NCI-H1092 (cell line): ENCODE measurements at places on chromosomes 7 and 10.

DNA sequence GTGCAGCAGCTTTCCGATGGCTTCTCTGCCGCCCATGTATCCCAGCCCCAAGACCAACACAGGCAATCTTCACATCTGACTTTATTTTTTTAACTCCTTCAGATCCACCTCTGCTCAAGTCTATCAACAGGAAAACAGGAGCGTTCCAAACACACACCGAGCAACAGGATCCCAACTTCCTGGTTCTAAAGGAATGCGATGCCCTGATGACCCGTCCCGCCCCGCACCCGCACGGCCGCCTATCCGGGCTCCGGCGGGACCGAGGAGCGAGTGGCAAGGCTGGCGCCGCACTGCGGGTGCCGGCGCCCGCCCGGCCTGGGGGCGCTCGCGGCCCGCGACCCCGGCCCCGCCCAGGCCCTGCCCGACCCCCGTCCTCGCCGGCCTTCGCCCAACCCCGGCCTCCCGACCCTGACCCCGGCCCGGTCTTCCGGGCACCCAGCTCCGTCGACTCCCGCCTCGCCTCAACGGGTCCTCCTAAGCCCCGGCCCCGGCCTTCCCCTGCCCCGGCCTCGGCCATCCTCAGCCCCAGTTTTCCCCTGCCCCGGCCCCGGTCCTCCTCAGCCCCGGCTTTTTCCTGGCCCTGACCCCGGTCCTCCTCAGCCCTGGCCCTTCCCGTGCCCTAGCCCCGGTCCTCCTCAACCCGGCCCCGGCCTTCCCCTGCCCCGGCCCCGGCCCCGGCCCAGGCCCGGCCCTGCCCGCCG lies 730 bp downstream of the LARP4B start:
- DNase-seq: no peak

DNA sequence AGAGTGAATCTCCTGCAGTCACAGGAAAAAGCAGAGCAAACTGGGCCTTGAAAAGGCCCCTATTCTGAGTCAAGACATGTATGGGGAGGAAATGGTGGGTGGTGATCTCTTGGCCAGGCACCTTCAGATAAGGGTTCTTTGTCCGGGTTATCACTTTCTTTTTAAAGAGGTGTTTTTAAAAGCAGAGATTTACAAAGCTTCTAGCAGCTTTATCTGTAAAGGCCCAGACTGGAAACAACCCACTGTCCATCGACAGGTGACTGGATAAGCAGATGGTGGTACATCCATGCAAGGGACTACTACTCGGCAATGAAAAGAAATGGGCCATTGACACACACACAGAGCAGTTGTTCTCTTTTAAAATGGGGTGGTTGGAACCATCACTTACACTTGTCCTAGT lies 596.7 kb upstream of the MKI67 start:
- no peak for DNase-seq

DNA sequence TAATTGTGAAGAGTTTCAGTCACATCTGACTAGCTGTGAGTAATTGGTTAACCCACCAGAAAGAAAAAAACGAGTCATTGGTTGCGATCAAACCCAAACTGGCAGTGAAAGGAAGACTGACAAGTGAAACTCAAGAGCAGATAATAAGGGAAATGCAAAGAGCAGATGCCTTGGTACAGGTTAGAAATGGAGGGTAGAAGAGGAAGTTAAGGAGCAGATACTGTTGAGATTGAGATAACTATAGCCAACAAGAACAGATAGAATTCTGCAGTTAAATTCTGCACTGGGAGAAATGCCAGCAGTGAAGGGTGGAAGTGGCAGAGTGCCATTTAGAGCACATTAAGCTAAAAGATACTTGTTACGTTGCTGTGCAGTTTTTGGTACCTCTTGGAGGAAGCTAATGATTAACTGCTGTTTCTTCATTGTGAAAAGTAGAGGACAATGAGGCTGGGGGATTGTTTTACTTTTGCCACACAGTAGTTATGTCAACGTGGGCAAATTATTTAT lies 65.8 kb downstream of the CDK13 start:
- DNase-seq: peak; percentile 53

DNA sequence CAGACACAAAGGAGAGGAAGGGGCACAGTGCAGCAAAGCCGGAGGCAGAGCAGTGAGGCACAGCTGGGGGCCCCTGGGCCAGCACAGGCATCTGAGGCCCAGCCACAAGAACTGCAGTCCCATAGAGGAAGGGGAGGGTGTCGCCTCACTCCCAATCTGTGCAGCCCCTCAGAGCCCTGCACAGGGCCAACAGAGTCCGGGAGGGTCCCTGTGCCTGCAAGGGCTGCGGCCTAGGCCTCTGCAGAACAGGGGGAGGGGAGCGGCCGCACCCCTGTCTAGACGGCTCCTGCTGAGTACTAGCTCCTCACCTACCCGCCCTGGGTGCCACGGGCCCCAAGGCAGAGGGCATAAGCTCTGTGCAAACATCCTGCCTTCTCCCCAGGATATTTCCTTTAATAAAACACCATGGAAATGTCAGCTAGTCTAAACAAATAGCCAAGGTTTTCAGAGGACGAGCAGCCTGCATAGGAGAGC lies 32.4 kb upstream of the RET start:
- no peak for DNase-seq

DNA sequence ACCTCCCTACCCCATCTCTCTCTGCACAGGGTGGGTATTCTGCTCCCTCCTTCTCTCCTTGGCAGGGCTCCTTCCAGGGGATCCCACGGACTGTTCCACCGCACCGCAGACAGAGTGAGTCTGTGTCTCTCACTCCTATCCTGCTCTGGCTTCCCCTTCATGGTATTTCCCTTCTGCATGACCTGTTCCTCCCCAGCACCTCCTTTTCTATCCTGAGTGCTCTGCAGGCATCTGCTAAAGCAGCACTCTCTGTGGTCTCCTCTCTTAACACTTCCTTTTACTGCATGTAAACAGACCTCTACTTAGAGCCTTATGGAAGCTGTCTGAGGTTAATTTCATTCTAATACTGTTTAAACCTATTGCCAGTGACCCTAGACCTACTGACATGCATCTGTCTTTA lies 171.5 kb downstream of the CCSER2 start:
- no peak for DNase-seq
